ENCODE measurements at places on chromosomes 12 and 14.

DNA sequence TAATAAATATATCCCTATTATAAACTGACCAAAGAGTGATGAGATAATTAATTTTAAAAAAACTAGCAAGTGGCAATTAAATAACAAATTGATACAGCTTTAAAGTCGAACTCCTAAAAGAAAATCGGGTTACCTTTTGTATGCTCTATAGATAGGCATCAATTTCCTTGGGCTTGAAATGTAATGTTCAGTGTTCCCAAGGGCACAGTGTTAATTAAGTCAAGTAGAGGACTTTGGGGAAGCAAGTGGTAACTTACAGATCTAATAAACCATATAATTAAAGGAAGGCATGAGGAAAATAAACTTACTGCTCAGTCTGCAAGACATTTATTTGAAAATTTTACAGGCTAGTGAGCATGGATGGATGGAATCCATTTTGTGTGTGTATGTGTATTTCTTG, 220.9 kb downstream of the FSCB start:
- DNase-seq = no peak

DNA sequence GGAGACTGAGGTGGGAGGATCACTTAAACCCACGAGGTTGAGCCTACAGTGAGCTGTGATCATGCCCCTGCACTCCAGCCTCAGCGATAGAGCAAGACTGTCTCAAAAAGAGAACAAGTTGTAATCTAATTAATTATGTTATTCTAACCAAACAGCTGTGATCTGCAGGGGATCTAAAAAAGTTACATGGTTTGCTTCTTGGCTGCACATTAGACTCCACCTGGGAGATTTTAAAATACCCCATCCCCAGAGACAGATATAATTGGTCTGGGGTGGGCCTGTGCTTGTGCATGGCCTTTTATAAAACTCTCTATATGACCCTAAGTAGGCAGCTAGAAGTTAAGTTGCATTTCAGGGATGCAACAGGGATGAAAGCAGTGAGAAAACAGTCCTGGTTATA, 76.7 kb downstream of the SCAF11 start:
- DNase-seq = no peak

GRCh38 chr12:53932915-53933314, 5.7 kb upstream of the HOXC13 start:
- DNase-seq = no peak

- no peak for DNase-seq
These were observed 9.0 kb downstream of the TPH2 start for GRCh38 chr12:71947645-71948105.

- DNase-seq = no peak
These were observed 96.0 kb downstream of the ZFP36L1 start for GRCh38 chr14:68696721-68697495.

DNA sequence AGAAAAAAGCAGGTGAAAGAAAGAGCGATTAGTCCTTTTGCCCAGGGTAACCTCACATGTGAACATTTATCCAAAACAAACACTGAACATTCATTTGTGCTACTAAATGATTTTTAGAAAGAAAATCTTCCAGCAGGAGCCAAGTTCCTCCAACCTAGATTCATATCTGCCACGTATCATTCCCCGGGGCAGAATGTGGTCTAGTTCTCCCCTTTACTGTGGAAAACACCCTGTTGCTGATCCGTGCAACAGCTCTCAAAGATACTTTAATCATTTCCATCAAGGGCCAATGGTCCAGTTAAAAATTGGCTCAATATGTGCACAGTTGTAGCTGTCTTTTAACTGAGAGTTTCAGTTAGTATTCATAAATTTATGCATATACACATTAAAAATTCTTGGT, 479.1 kb downstream of the ATP23 start:
- no peak for DNase-seq

DNA sequence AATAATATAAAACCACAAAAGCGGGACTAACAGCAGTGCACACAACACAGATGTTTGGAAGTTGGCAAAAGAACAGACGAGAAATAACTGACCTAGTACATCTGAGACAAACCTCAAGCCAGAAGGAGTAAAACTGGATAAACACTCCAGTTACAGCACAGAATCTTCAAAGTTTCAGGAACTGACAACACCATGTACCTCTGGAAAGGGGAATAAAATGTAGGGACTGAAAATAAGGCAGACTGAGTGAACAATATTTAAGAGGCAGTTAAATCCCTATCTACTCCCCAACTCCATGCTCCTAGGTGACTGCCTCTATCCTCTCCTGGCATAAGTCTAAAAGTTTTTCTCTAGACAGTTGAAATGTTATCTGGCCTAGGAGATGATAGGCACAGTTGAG, 57.9 kb downstream of the ZFYVE21 start:
- no peak for DNase-seq

DNA sequence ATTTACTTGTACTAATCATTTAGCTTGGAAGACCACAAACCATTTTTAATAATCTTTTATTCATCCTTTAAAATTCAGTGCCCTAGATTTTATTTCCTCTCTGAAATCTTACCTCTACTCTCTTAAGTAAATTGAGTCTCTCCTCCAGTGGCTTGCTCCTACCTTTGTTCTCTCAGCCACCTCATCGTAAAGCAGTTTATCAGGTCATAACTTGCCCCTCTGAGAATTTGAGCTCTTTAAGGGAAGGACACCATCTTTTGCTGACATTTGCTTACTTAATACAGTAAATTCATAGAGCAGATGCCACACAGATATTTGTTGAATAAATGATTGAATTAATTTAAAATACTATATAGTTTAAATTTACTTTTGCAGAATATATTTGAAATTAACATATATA, 794.3 kb downstream of the C12orf50 start:
- no peak for DNase-seq

DNA sequence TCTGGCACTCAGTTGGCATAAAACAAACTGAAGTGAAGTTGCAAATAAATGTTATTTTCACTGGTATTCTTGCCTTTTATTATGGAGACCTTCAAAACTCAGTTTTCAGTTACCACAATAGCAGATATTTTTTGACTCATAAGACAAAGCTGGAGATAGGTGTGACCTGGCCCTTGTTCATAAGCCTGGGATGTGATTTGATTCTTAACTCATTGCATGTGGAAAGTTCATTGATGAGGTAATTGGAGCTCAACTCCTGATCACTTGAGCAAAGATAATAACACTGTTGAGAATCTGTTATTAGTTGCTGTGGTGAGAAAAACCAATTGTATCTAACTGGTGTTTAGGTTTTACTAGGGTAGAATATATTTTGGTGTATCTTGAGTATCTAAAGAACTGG, 105.1 kb downstream of the AEBP2 start:
- no peak for DNase-seq

DNA sequence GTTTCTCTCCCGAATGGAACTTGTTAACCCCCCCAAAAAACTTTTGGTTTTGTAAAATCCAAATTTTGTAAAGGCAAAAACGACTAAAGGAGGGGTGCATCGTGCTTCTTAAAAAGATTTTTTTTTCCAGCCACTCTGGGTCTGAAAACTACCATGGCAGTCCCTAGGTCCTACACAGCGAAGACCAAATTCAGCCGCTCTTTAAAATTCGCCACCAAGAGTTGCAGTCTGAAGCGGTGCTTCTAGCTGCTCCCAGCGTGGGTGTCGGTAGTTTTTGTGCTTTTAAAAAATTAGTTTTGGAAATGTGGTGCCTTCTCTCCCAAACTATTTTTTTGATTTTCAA, 873 bp upstream of the GSC start:
- DNase-seq = no peak

- no peak for DNase-seq
These were observed 22.6 kb downstream of the TCTN1 start for GRCh38 chr12:110636516-110636915.

GRCh38 chr12:126389961-126390360, 1324.7 kb downstream of the AACS start:
- no peak for DNase-seq

DNA sequence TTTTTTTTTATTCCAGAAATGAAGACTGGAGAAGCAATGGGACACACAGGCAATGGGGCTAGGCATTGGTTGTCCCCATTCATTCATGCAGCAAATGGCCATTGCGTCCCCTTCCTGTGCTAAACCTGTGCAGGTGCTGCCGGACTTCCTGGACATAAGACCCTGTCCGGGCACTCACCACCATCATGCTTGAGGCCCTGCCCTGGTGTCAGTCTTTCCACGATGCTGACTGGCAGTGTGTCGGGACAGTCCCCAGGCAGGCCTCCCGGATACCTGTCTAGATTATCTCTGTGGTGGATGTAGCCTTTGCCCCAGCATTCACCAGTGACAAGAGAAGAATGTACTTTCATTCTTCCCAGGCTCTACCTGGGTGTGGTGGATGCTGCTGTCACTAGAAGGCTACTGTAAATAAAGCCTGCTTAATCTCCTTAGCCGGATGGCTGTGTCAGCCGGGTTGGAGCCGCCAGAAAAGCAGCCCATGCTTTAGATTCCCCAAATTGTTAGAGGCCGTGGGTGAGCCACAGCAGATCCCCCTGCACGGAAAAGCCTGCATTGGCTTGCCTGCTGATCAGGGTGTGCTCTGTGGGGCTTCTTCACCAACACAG, 94.5 kb upstream of the PARP11 start:
- no peak for DNase-seq

DNA sequence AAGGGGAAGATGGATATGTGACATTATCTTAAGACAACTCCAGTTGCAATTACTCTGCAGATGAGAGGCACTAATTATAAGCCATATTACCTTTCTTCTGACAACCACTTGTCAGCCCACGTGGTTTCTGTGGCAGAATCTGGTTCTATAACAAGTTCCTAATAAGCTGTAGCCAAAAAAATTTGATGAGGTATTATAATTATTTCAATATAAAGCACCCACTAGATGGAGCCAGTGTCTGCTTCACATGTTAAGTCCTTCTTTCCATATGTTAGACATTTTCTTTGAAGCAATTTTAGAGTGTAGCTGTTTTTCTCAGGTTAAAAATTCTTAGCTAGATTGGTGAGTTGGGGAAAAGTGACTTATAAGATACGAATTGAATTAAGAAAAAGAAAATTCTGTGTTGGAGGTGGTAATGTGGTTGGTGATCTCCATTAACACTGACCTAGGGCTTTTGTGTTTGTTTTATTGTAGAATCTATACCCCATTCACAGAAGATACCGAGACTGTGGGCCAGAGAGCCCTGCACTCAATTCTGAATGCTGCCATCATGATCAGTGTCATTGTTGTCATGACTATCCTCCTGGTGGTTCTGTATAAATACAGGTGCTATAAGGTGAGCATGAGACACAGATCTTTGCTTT, 36.9 kb downstream of the PSEN1 start:
- no peak for DNase-seq

GRCh38 chr12:58804749-58805148, 115.6 kb downstream of the LRIG3 start:
- DNase-seq = no peak

DNA sequence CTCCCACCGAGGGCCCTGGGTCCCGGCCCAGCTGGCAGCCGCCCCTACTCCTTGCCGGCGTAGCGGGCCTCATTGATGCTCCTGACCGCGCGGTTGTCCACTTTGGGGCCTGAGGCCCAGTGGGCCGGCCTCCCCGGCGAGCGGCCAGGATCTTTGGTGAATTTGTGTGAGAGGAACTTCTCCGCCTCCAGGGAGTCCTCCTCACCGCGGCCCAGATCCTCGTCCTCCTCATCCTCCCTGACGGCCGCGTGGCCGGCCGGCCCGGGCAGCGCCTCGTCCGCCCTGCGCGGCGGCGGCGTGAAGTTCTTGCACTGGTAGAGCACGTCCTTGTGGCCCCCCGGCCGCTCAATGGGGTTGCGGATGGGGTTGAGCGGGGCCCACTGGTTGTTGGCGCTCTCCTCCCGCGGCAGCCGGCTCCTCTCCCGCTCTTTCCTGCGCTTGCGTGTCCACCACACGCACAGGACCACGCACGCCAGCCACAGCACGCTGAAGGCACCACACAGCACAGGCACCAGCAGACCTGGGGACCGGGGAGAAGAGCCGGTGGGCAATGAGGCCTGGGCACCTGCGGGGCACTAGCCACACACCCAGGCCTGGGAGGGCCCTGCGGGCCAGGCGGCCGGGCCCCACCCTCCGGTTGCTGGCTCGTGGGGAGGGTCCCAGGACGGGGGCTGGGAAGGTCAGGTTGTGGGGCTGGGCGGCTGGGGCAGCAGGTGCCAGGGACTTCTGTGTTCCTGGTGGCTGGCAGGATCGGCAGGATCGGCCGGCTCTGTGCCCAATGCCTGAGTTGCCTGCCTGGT, 25.7 kb downstream of the JAG2 start:
- DNase-seq = no peak

- DNase-seq = no peak
These were observed 23.8 kb downstream of the CYP46A1 start for GRCh38 chr14:99707921-99708320.

DNA sequence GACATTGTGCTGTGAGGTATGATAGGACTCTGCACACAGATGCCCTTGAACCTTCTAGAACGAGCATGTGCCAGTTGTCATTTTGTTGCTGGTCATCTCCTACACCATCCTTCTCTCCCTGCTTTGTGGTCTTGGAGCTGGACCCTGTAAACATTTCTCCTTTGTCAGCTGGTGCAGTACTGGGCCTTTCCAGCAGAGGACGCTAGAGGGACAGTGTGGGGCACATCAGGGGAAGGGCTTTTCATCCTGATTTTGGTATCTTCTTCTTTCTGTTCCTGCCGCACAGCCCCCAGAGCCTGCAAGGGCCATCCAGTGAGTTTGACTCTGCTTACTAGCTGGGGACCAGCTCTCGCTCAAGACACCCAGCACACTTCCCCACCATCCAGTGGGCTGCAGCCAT, 484.6 kb downstream of the AACS start:
- no peak for DNase-seq

DNA sequence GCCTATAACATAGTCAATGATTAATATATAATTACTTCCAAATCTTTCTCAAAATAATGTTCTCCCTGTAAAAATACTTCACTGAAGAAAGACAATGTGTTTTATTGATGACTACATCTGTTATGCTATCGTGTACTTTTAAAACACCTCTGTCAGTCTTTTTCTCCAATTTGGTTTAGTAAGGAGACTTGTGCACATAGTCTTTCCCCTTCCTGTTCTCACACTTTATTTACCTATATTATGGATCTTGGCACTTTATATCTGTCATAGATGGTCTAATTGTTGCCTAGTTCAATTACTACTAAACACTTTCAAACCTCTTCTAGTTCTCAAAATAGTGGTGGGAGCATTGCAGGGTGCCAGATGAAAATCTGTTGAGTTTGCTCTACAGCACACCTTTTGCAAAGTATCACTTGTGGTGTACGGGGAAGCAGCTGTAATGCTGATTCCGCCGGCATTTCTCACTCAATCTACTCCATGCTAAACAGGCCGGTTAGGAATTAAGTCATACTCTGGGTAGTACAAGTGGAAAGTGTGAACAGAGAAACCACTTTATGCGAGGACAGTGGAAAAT, 1.1 kb upstream of the INSM2 start:
- DNase-seq = no peak

- DNase-seq = no peak
These were observed 2.0 kb upstream of the RNASE8 start for GRCh38 chr14:21055432-21056117.

DNA sequence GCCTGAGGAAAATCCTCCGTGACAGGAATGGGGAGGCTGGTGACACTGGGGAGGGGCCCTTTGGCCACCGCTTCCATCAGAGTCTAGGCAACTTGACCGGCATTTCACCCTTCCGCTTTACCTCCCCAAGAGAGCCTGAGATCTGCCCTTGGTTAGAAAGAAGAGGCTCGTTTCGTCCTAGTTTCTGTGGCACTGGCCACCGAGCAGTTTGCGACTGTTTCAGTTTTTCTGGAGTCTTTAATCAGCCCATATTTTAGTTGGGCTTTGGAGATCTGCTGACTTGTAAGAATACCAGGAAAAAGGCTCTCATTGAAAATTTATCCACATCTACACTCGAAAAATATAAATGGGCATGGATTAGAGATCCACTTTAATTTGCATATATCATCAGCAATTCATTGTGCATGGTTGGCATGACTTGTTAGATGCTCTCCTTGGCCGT, 414 bp upstream of the ANKS1B start:
- no peak for DNase-seq

GRCh38 chr12:16349131-16349460, 1.7 kb downstream of the MGST1 start:
- no peak for DNase-seq
